Spleen (tissue), 13 donors: ENCODE measurements at places on chromosomes 7 and 10. TPM values are rescaled to one million over a fixed set of nuclear protein-coding genes. Genes with fewer than 3 reads are reported as not detected.

DNA sequence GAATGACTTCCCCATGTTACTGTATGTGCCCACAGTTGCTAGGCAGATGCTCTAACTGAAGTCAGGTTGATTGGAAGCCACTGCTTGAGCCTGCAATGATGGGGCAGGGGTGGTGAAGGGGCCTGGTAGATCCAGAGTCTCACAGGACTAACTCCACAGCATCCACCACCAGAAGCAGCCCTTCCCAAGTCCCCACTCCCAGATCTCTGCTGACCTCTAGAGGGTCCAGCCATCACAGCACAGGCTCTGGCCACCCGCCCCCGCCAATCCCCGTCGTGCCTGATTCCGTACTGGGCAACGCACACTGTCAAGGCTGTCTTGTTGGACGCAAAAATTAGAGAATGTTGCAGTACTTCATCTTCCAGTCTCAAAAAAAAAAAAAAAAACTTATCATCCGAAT is 136.8 kb upstream of the PDE1C start:
- H3K27ac ChIP-seq = no peak overlapping the region
- no peaks in the 10 kb centered on the region for H3K36me3 ChIP-seq
- H3K4me3 ChIP-seq = no peak overlapping the region
- no peak for DNase-seq

DNA sequence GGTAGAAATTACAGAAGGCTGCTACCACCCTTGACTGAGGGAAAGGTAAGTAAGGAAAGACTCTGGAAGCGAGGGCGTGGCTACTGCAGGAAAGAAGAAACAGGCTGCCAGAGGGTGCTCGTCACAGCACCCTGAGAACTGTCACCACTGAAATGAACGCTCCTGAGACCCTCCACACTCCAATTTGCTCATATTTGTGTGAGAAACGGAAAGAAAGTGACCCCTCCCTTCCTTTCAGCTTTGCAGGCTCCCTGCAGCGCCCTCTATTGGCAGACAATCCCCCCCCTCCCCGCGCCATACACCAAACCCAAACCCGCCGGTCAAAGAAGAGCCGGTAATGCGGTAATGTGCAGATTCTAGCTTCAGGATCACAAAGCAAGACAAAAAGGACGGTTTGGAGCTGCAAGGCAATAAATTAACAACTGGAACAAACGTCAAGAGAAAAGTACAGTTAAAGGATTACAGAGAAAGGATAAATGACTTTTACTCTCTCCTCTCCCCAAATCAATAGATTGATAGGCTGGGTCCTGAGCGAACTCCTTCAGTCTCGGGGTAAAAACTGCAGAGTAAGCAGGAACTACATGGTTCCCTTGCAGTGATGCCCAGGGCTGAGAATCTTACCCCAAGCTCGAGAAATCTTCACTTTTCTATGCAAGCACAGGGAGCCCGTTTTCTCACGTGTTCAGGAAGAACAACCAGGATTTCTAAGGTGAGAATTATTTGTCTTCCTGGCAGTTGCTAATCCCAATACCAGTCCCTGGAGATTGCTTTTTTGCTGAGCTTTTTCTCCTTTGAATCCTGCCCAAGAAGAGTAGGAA is 47.6 kb downstream of the STEAP1B start:
- no peak overlapping the region for H3K27ac ChIP-seq
- peaks cover 21% of the 10 kb centered on the region for H3K4me1 ChIP-seq
- DNase-seq = peak; percentile 80
- no peak overlapping the region for H3K4me3 ChIP-seq
- no peaks in the 10 kb centered on the region for H3K36me3 ChIP-seq
- no peaks in the 10 kb centered on the region for H3K27me3 ChIP-seq

GRCh38 chr10:49330127-49330665 is 31.2 kb downstream of the C10orf71 start:
- H3K36me3 ChIP-seq = no peaks in the 10 kb centered on the region
- peaks cover 38% of the 10 kb centered on the region for H3K27me3 ChIP-seq
- DNase-seq = no peak
- no peak overlapping the region for H3K27ac ChIP-seq
- no peak overlapping the region for H3K4me3 ChIP-seq

DNA sequence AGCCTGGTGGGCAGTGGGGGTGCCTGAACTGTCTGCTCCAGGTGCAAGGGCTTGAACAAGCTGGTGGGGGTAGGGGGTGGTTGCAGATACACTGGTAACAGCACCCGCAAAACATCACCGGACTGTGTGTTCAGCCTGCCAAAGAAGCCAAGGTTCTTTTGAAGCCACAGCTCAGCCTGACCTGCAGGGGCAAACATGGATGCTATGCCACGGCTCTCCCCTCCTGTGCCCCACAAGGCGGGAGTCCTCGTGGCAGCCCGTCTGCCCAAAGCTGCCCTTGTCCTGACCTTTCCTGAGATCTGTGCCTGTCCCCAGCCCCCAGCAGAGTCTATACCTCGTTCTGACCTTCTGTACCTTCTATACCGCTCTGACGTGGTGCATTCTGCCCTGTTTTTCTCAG is 285.7 kb downstream of the GLRX3 start:
- H3K4me1 ChIP-seq = no peaks in the 10 kb centered on the region
- H3K27ac ChIP-seq = no peak overlapping the region
- no peak overlapping the region for H3K4me3 ChIP-seq
- H3K27me3 ChIP-seq = no peaks in the 10 kb centered on the region
- no peak for DNase-seq

GRCh38 chr10:76916536-76916935 is 721.1 kb downstream of the KCNMA1 start:
- DNase-seq = no peak
- H3K27me3 ChIP-seq = no peaks in the 10 kb centered on the region
- H3K4me3 ChIP-seq = no peak overlapping the region
- no peaks in the 10 kb centered on the region for H3K4me1 ChIP-seq
- no peaks in the 10 kb centered on the region for H3K36me3 ChIP-seq

DNA sequence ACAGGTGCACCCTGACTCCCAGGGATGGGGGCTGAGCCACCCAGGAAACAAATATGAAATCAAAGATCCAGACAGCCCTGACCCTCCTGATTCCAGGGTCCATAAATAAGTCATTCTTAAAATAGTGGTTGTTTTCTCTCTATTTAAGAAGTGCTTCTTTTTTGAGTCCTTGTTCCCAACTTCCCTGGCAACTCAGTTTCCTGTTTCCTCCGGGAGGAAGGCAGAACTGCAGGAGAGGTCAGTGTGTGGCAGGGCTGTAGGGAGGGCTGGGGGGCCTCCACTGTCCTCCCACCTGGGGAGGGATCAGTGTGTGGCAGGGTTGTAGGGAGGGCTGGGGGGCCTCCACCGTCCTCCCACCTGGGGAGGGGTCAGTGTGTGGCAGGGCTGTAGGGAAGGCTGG is 88.7 kb upstream of the PDGFA start:
- peaks cover 55% of the 10 kb centered on the region for H3K4me1 ChIP-seq
- no peak overlapping the region for H3K4me3 ChIP-seq
- H3K36me3 ChIP-seq = no peaks in the 10 kb centered on the region
- H3K27ac ChIP-seq = peak overlapping the region; percentile 7
- peak; percentile 36 for DNase-seq

- no peak overlapping the region for H3K27ac ChIP-seq
- no peak overlapping the region for H3K4me3 ChIP-seq
- no peak for DNase-seq
- H3K36me3 ChIP-seq = no peaks in the 10 kb centered on the region
Measured at GRCh38 chr10:86690231-86690630, 21.9 kb downstream of the LDB3 start.

DNA sequence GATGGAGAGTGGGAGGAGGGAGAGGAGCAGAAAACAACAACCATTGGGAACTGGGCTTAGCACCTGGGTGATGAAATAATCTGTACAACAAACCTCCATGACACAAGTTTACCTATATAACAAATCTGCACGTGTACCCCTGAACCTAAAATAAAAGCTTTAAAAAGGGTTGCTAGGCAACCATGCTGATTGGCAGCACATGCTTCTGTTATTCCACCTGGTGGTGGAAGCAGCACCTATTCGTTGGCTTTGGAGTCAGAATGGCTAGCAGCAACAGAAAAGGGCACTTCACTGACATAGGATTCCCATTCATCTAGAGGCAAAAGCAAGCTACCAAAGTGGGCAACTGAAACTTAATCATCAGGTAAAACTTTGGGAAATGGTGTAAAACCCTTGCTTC is 57.1 kb downstream of the RELN start:
- H3K27ac ChIP-seq = no peak overlapping the region
- H3K27me3 ChIP-seq = no peaks in the 10 kb centered on the region
- no peaks in the 10 kb centered on the region for H3K4me1 ChIP-seq
- no peak overlapping the region for H3K4me3 ChIP-seq
- H3K36me3 ChIP-seq = no peaks in the 10 kb centered on the region

DNA sequence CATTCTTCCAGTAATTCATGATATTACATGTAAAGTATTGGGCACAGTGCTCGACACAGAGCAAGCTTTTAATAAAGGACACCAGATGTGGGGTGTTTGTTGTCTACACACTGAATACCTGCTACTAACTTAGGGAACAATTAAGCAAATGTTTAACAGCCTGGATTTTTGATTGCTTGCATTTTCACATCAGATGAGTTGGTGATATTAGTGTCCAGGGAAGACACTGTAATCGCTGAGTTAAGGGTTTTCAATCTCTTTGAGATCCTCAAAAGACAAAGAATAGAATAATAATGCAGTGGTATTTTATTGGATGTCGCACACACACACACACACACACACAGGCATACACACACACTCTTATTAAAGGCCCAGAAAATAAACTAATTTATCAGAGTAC is 79.1 kb downstream of the VIM start:
- H3K4me3 ChIP-seq = no peak overlapping the region
- no peak overlapping the region for H3K27ac ChIP-seq
- no peaks in the 10 kb centered on the region for H3K36me3 ChIP-seq
- no peak for DNase-seq
- H3K4me1 ChIP-seq = no peaks in the 10 kb centered on the region
- H3K27me3 ChIP-seq = no peaks in the 10 kb centered on the region

DNA sequence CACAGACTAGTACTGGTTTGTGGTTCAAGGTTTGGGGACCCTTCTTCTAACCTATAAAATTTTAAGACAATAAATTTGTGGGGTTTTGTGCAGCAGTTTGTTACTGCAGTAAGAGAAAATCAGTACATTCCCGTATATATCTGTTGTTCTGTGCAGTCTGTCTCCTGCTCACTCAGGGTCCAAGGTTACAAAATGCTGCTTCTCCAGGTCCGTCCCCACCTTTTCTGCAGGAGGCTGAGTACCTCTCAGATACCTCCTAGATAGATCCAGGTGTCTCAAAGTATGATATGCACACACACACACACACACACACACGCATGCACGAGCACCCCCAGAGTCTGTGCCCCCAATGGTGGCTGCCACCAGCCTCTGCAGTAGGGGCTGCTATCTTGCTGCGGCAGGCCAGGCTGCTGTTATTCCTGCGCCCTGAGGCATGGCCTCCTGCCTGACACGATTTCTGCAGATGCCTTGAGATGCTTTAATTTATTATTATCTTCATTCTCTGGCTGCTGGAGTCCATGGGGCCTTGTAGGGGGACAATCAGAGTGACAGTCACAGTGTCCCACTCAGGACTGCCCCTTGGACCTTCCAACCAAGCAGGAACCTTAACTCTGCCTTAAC is 25.2 kb upstream of the ASL start:
- no peak for DNase-seq
- no peaks in the 10 kb centered on the region for H3K36me3 ChIP-seq
- no peaks in the 10 kb centered on the region for H3K27me3 ChIP-seq
- H3K4me1 ChIP-seq = no peaks in the 10 kb centered on the region
- H3K4me3 ChIP-seq = no peak overlapping the region

DNA sequence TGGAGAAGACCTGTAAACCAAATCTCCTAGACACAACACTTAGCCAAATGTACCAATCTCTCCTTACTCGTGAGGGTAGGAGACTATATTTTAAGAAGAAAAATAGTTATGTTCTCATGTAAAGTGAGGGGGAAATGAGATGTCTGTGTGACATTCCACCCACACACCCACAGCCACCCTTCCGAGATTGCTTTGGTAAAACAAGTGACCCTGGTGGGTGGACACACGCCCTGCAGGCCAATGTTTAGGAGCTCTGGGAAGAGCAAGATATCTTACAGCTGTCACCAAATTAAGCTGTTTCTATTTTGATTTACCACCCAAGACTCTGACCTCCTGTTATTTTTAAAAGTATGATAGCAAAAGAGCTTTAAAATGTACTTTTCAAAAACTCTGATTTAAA is 147.2 kb upstream of the PFKP start:
- DNase-seq = no peak
- H3K4me1 ChIP-seq = peaks cover under 1% of the 10 kb centered on the region
- no peak overlapping the region for H3K27ac ChIP-seq

DNA sequence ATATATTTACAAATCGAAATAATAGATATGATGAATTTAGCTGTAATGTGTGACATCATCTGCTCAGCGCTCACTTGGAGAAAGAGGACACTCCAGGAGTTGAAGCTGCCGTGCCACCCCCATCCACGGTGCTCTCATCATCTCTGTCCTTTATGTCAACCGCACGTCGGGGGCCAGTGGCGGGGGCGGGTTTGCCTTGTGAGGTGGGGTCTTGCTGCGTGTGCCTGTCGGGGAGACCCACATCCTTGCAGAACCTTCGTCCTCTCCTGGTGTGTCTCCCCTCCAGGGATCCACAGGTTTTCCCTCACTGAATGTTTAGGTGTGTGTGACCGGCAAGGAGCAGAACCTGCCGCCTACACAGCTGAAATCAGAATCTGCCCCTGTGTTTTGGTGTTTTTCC is 71.6 kb downstream of the INPP5A start:
- H3K4me3 ChIP-seq = no peak overlapping the region
- peaks cover 24% of the 10 kb centered on the region for H3K4me1 ChIP-seq
- H3K27ac ChIP-seq = no peak overlapping the region
- peaks cover 17% of the 10 kb centered on the region for H3K36me3 ChIP-seq

- no peaks in the 10 kb centered on the region for H3K27me3 ChIP-seq
- H3K4me3 ChIP-seq = no peak overlapping the region
- no peaks in the 10 kb centered on the region for H3K4me1 ChIP-seq
- no peak overlapping the region for H3K27ac ChIP-seq
- no peak for DNase-seq
- H3K36me3 ChIP-seq = no peaks in the 10 kb centered on the region
Measured at GRCh38 chr7:16875861-16876260, 5.9 kb downstream of the AGR3 start.

The SCIN gene
- 0.11 TPM for polyA plus RNA-seq

The BICC1 gene
- polyA plus RNA-seq = 1.0 TPM

The ADRB1 gene
- polyA plus RNA-seq = 0.50 TPM

The RNF32 gene
- polyA plus RNA-seq = 0.96 TPM

The ODAD2 gene
- 0.26 TPM for polyA plus RNA-seq
